ENCODE measurements at places on chromosomes 12 and 14.

GRCh38 chr12:18165889-18166288, 75.9 kb upstream of the RERGL start:
- no peak for DNase-seq

DNA sequence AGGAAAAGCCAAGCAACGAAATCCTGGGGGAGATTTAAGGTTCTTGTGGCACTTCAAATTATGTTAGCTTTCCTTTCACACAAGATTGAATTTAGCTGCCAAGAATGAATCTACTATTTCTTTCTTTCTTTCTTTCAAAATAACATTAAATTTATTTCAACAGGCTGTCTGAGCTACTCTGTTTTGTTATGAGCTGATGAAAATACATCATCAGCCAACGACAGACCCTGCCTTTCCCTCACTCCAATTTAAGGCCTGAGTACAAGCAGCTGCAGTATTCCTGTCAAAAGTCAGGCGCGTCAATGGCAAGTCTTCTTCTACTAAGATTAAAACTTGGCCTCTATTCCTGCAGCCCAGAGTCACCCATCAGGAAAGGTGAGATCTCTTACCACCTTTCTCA, 347.7 kb upstream of the FLRT2 start:
- no peak for DNase-seq

DNA sequence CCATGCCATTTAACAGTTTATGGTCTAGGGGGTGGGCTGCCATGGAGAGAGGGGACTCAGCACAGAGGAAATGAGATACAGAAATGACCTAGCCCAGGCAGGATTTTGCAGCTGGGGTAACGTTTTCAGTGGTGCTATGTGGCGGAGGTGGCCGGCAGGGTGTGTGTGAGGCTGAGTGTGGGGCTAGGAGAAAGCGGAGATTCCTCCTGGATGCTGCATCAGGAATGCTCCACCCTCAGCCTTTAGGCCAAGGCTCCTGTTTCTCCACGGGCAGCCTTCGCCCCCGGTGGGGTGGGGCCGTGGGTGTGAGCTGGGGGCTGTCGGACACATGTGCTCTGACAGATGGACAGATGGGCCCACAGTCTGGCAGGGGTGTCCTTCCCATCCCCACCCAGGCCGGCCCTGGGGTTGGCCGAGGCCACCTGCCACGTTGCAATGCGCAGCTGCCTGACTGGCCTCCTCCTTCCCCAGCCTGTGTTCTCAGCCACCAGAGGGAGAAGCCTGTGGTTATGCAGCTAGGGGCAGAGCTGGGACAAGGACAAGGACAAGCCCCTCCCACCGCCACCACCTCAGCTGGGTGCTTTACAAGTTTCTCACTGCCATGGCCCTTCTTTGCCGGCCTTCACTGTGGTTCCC, 44.3 kb downstream of the TEAD4 start:
- no peak for DNase-seq

DNA sequence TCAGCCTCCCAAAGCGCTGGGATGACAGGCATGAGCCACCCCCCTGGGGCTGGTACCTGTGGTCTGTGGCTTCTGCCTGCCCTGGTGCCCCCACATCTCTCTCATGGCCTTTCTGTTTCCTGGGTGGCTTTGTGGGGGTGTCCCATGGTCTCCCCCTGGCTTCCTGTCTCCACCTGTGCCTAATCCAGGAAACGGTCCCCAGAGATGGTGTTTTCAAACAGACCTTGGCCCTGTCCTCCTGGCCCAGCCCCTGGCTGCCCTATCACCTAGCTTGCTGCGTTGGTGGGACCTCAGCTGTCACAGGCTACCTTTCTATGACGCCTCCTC, 18.1 kb downstream of the MEG3 start:
- DNase-seq = no peak

GRCh38 chr12:69331519-69331908, 16.7 kb upstream of the LYZ start:
- DNase-seq = no peak

DNA sequence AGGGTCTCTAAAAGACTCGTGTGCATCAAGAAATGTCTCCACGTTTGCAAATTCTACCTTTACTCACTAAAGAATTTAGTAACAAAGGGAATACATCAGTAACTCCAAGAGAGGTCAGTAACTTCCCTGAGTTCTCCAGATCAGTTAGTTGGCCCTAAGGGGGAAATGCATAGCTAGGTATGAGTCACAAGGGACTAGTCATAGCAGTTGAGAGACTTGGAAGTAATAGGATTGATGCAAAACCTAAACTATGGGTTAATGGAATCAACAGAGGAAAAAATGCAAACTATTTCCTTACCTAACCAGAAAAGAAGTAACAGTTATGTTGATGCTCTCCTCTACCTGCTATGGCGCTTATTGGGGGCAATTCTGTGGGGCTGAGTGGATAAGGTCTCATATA, 148.8 kb upstream of the GARIN6 start:
- DNase-seq = no peak

DNA sequence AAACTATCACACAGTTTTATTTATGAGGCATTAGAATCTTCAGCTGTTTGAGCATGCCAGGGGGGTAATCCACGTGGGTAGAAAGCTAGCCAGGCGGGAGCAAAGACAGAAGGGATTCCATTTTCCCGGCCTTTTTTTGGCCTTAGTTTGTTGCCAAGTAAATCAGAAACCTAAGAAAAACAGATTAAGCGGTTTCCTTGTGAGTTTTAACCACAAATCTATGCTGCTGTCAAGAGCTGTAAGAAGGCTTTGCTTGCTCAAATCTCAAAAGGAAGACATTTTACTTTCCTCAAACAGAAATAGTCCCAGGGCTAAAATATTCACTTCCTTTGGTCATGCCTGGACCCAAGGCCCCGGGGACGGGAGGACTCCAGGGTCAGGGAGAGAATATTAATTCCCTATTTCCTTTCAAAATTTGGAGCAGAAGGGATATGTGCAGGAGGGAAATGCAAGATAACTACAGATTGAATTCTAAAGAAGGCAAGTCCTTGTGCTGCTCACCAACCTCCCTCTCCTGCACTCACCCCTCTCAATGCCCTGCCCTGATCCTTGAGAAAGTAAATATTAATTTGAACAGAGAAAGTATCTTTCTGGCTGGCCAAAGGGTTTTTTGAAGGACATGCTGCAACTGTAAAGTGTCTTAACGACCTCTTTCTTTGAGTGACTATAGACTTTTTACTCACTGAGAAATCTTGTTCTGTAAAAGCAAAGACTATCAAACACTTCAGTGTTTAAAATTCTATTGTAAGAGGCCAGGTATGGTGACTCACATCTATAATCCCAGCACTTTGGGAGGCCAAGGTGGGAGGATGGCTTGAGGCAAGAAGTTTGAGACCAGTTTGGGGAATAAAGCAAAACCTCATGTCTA, 75.7 kb downstream of the HSD17B6 start:
- no peak for DNase-seq

DNA sequence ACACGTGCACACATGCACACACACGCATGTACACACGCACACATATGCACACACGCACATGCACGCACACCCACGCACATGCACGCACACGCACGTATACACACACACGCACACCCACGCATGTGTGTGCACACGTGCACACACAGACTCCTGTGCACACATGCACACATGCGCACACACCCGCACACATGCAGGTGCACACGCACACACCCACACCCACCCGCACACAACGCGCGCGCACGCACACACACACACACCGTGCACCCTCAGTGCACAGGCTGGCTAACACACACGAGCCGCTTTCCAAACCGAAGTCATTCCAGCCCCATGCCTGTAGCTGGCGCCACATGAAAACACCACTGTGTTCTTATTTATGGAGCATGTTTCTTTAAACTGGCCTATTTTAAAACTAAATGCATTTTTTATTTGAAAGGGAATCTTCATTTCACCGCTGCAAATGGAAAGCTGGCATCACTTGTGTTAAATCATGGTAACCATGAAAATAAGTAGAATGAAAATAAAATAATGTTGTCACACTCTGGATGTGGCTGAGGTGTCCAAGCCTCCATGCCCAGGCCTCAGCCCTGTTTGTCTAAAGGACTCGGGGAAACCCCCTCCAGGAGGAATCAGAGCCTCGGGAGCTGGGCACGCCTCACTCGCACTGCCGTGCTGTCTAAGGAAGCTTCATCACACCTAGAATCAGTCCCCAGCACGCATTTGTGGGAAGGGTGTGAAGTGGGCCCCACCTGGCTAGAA, 45.1 kb downstream of the GALNT9 start:
- DNase-seq = no peak

DNA sequence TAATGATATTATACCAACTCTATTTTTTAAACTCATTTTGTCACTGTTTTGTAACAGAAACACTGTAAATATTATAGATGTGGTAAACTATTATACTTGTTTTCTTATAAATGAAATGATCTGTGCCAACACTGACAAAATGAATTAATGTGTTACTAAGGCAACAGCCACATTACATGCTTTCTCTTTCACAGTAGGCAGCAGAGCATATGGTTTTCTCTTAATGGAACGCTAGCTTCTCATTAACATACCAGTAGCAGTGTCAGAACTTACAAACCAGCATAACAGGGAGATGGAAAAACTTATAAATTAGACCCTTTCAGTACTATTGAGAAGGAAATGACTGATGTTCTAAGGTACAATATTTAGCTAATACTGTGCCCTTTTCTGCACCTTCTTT, 398.8 kb downstream of the PRKD1 start:
- DNase-seq = no peak

- peak; percentile 94 for DNase-seq
Observed at GRCh38 chr12:110449799-110450497, at the start of gene ARPC3. TSS of gene ARPC3 (minus strand) at chr12:110450337. CDS start at chr12:110450260, 77 bp downstream.

DNA sequence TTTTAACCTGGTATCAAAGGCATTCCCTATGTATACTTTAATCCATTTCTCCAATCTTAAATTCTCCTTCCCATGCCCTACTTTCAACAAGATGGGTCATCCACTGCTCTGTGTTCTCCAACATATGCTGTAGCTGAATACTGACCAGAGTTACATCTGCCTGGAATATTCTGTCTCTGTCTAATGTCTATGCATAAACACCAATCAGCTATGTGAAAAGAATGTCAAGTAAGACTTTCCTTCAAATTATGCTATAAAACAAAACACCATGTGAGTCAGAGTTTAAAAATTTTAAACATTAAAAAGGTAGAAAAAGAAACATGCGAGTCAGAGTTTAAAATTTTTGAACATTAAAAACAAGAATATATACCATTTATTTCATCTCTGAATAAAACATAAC, 19.3 kb downstream of the NT5DC3 start:
- DNase-seq = no peak

DNA sequence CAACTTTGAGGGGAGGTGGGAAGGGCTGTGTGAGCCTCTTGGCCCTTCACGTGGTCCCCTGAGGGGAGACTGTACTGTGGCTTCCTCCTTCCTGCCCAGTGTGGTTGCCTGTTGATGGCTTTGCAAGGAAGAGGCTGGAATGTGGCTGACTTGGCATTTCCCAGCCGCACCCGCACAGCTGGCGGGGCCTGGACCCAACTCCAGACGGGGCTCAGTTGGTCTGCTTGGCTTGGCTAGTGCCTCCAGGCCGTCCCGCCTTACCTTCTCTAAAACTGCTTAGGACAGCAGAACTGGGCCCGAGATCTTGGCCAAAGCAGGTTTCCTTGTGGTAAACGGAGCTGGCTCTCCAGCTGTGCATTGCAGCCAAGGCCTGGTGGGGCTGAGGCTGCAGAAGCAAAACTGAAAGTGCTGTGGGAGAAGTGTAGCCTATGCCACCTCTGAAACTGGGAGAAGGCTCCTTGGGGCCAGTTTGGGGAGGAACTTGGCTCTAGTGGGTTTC, 139.5 kb downstream of the SMOC1 start:
- DNase-seq = no peak

DNA sequence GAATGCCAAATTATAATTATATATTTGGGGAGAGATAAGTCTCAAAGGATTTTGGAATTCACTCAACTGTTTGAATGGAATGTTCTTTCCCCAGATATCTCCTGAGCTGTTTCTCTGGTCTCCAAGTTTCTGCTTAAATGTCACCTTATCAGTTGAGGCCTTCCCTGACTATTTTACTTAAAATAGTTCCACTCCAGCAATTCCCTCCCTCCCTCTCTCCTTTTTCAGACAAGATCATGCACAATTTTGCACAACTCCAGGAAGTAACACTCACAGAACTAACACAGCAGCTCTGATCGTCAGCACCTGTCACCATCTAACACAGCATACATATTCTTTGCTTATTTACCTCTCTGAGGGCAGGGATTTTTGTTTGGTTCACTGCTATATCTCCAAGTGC, 12.5 kb downstream of the BTG1 start:
- no peak for DNase-seq

DNA sequence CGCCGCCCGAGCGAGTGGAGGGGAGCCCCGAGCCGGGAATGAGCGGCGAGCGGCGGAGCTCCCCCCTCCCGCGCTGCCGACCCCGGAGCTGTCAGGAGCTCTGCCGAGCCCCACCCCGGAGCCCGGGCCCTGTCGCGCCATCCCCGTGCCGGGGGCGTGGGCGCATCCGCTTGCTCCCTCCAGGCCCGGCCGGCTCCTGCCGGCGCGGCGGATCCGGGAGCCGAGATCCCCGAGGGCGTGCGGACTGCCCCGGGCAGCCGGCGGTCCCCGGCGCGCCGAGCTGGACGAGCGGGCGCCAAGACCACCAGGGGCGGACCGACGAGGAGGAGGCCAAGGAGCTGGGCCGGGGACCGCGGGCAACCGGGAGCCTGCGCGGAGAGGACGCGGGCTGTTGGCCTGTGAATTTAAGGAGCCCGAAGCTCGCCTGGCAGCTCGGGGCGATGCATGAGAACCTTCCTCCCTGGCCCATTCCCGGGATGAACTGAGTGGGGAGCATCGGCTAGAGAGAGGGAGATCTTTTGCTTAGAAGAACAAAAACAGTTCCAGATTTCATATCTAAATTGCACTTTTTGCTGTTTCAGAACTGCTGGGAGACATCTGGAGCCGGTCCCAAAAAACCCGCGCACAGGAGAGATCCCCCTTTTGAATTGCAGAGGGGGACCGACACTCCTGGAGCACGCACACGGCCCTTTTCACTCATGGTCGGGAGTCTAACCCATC, 2.0 kb downstream of the PTHLH start:
- no peak for DNase-seq

GRCh38 chr14:70237710-70238109, 49.0 kb upstream of the SLC8A3 start:
- DNase-seq = no peak

GRCh38 chr12:102956738-102957327, 641 bp upstream of the ASCL1 start:
- no peak for DNase-seq

GRCh38 chr12:14072987-14073386, 91.6 kb upstream of the GRIN2B start:
- no peak for DNase-seq

GRCh38 chr14:80278293-80279023, 67.2 kb upstream of the DIO2 start:
- DNase-seq = no peak

DNA sequence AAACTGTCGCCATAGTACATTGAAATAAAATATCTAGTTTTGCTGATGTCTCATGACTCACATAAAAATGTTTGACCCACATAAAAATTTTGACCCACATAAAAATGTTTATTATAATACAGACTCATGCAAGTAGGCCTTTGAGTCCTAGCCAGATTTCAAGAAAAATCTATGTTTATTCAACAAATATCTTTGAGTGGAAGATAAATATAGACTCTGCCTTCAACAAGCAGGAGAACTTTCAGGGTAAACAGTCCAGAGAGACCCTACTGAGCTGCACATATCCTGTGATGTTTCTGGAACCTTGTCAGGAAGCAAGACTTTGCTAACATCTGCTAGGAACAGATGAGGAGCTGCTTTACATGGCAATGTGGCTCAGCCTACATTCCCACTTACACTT, 283.1 kb downstream of the MDGA2 start:
- no peak for DNase-seq

- DNase-seq = no peak
Observed at GRCh38 chr14:81176241-81176640, 44.5 kb downstream of the GTF2A1 start.

Data from stimulated activated naive CD4-positive, alpha-beta T cell treated with Interleukin-2 at 50 U/mL for 16 hours (primary cell).